ENCODE measurements at places on chromosomes 7 and 10.

GRCh38 chr10:77090381-77091356, 546.9 kb downstream of the KCNMA1 start:
- no peak for DNase-seq

DNA sequence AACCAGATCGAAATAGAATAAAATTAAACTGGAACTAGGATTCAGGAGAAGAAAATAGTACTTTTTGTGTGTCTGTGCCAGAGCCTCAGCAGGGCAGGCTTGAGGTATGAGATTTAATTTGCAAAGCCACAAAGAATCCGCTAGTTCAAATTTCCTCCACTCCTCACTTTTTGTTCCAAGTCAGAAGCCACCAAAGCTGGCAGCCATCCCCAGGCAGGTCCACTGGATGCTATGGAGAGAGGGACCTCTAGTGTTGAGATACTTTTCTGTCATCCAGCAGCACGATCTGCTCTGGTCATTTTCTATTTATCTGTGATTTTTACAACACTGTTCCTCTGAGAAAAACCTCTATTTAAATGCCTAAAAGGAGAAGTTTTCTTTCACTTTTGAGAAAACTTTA, 147.9 kb upstream of the FRMD4A start:
- no peak for DNase-seq

GRCh38 chr10:51364674-51365073, 290.4 kb downstream of the PRKG1 start:
- no peak for DNase-seq

- DNase-seq: no peak
Observed at GRCh38 chr10:72250666-72251065, 23.1 kb upstream of the DDIT4 start.

- no peak for DNase-seq
Observed at GRCh38 chr7:23415198-23415597, 55.1 kb downstream of the IGF2BP3 start.

- DNase-seq: no peak
Observed at GRCh38 chr7:29878081-29878688, 71.9 kb downstream of the WIPF3 start.

- DNase-seq: no peak
Observed at GRCh38 chr10:4851846-4852245, 25.8 kb downstream of the AKR1E2 start.

DNA sequence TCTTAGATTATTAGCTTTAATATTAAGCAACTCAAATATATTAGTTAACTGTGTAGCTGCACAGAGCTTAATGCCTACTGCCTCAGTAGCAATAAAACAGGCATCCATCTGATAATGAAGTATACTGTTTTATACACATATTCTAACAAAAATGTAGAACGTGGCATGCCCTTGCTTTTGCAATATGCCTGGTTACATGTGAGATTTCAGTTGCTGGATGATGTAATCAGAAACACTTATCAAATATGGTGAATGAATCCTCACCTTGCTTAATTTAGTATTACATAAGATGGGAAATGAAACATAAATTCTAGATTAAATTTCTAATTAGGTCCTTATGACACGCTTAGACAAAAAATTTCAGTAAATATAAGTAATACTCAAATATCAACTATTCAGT, 8.0 kb downstream of the DNAJC1 start:
- DNase-seq: no peak

GRCh38 chr7:72152161-72153131, 259.7 kb downstream of the CALN1 start:
- DNase-seq: no peak

GRCh38 chr10:48330269-48330668, 23.8 kb downstream of the MAPK8 start:
- no peak for DNase-seq

GRCh38 chr7:28112012-28112411, 68.6 kb downstream of the JAZF1 start:
- no peak for DNase-seq

GRCh38 chr7:24908727-24909126, 71.3 kb downstream of the OSBPL3 start:
- DNase-seq: no peak

- DNase-seq: no peak
Observed at GRCh38 chr10:71354776-71355175, 35.7 kb downstream of the SLC29A3 start.

DNA sequence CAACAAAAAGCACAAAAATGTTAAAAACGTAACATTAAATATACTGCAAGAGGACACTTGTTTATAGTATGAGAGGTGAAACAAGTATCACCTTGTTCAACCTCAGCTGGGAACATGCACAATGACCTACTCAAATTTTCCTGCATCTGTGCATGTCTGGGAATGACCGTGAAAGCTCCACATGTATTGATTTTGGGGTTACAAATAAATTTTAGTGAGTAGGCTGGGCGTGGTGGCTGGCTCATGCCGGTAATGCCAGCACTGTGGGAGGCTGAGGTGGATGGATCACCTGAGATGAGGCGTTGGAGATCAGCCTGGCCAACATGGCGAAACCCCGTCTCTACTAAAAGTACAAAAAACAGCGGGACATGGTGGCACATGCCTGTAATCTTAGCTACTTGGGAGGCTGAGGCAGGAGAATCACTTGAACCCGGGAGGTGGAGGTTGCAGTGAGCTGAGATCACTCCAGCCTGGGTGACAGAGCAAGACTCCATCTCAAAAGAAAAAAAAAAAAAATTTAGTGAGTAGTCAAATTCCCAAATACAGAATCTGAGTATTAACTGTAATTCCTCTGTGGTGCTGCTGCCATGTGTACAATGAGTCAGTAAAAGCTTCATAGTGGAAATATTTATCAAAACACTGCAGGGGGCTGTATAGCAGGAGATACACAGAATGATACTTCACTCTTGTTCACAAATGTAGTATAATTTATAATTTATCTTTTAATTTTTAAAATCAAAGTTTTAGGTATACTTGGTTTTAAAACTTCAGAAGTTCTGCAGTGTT, 41.1 kb downstream of the SUGCT start:
- DNase-seq: no peak

DNA sequence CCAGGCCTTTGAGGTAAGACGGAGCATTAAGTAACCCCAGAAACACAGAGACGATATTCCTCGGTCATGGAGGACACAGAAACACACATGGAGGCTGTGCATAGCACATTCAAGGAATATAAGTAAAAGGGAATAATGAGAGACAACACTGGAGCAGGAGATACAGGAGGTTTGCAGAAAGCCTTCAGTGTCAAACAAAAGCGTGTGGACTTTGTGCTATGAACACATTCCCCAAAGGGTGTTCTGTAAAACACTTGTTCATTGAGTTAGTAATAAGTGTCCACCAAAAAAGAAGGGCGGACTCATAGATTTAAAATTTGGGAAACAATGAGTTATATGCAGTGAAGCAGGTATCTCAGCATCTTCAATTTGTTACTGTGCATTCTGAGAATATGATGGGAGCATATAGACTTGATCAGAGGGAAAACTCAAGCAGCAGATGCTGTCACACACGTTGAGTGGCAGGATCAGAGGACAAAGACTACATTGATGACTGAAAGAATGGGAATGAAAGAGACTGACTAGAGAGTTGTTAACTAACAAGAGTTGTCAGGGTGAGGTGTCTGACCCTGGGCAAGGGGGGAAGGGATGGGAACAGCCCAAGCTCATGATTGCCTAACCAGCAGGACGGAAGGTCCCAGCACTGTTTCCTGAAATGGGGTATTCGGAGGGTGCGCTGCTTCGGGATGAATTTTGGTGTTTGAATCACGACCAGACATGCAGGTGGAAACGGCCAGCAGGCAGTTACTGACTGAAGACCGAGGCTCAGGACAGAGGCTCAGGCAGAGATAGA, 85.2 kb upstream of the VIPR2 start:
- no peak for DNase-seq

- DNase-seq: no peak
Observed at GRCh38 chr10:83083831-83084230, 1055.5 kb upstream of the GHITM start.
